ENCODE measurements at places on chromosomes 13 and 19.

DNA sequence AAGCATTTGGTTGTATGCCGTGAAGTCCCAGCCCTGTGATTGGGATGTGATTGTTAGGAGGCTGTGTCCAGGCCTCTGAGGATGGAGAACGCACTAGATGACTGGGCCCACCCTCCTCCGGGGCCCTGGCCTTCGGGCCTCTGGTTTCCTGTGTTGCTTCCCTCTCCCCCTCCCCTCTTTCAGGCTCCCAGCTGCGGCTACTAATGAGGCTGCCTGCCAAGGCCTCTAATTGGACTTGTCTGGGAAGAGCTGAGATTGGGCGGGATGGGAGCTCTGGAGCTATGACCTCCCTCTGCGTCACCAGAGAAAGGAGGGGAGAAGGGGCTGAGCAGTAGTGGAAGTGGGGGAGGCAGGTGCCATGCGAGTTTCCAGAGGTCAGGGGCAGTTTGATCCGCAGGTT lies 9.9 kb downstream of the PTH2 start:
- DNase-seq: no peak

DNA sequence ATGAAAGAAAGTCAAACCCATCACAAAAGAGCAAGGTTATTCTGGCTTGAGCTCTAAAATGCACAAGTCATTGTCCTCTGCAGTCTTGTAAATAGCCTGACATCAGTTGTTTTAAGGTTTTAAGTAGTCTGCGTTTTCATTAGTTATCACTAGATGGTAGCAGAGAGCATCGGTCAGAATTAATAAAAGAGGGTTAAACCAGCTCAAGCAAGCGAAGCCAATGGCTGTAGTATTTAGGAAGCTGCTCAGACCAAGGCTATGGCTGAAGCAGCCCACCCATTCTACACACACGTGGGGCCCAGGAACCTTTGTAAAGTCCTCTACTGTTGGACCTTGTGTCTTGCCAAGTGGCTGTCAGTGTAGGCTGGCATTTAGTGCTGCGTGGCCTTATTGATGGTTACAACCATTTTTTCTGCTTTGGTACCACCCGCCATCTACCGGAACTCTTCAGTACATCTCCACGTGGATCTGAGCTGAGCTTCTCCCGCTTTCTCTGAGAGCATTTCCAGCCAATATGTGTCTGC lies 13.3 kb upstream of the ZNF57 start:
- DNase-seq: peak; percentile 24

GRCh38 chr13:113776231-113777125 lies 17.5 kb downstream of the TMEM255B start:
- DNase-seq: no peak

- no peak for DNase-seq
Measured at GRCh38 chr19:13382633-13382938, 123.7 kb downstream of the CACNA1A start.

DNA sequence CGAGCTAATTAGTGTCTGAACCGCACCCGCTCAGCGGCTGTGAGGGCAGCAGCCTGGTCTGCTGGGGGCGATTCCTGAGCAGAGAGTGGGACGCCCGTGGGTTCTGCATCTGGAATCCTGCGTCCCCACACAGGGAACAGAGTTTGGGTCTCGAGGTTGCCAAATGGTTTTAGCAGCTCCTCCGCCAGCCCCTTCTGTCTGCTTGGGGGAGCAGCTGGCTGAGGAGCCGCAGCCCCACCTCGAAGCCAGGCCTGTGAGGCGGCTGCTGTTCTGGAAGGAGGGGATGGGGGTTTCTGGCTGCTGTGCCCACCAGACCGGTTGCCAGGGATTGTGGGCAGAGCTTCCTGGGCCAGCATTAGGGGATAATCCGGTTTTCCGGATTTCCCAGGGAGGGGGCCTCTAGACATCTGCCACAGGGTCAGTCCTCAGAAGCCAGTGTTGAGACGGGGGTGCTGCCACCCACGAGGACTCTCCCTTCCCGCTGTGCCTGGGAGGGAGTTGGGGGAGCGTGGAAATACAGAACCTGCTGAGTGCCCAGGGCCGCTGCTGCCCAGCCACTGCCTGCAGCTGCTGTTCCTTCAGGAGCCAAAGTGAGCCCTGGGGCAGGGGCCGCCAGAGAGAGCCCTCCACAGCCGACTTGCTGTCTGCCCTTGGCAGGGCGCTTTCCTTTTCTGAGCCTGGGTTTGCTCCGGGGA lies 2.0 kb downstream of the CDC34 start:
- no peak for DNase-seq

DNA sequence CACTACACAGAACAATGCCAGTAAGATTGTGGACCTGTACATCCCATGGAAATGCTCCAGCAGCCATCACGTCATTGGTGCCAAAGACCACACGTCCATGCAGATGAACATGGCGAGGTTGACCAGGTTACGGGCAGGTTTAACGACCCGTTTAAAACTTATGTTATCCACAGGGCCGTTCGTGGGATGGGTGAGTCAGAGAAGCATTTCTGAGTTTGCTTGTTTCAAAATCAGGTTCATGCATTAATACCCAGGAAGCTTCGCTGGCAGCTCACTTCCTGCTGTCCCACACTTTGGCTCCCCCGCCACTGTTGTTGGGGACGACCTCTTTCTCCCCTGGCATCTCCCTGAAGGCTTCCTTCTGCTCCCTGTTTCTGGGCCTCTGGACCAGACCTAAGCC lies 194.1 kb downstream of the USP12 start:
- DNase-seq: no peak
